Fibroblast of the aortic adventitia (primary cell): ENCODE measurements at places on chromosomes 5 and 9. TPM values are rescaled to one million over a fixed set of nuclear protein-coding genes. Genes with fewer than 3 reads are reported as not detected.

- no peak for DNase-seq
Observed at GRCh38 chr9:70551801-70552200, 137.3 kb upstream of the KLF9 start.

LEAP2 gene
- 0.18 and 0.74 TPM in 2 replicates for total RNA-seq

DNA sequence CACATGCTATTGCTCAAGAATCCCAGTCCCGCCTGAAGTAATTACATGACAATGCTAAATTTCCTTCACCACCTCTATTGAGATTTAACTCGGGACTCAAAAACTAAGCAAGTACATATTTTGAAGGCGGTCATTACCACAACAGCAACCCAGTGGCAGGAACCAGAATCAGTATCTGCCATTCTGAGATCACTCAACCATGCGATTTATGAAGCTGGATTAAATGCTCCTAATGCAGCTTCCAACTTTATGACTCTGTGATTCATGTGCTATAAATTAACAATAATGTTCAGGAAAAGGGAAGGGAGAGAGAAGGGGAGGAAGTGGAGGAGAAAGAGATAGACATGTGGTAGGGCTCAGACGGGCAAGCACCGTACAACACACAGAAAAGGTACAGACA is 194.7 kb downstream of the DNAH5 start:
- DNase-seq = no peak

BNC2 gene
- 48.7 and 53.3 TPM in 2 replicates for total RNA-seq

DNA sequence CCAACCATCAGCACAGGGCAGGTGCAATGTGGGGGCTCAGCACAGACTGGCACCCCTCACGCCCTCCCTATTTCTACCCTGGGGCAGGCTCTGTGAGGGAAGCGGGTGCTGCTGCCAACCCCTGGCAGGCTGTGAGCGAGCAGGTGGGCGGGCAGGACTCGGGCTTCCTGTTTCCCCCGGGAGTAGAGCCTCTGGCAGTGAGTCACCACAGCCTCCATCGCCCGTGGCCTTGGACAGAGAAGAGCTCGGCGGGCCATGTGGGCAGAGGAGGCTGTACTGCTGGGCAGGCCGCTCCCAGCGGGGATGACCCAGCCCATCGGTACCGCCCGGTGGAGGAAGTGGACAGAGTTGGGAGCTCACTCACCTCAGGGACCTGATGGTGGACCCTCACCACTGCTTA is 16.6 kb downstream of the KCNT1 start:
- no peak for DNase-seq

- peak; percentile 44 for DNase-seq
Observed at GRCh38 chr5:75510417-75510835, 1.0 kb downstream of the CERT1 start.

DNA sequence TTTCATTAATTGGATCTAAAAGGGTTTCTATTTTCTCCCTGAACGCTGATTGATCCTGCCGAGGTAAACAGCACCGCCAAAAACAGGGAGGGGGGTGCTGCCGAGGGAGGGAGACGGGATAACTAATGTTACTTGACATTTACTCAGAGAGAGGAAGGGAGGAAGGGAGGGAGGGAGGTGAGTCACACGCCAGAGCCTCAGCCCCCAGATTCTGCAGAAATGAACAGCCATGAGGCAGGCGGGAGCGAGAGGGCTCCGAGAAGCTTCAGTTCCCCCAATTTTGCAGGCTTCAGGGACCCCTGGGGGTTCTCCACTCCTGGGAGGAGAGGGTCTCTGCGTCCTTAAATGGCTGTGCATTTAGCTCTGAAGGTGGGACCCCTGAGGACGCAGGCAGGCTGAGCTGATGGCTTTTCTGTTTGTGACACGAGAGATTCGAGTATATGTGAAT is 59.1 kb upstream of the IER5L start:
- DNase-seq = peak; percentile 59

DNA sequence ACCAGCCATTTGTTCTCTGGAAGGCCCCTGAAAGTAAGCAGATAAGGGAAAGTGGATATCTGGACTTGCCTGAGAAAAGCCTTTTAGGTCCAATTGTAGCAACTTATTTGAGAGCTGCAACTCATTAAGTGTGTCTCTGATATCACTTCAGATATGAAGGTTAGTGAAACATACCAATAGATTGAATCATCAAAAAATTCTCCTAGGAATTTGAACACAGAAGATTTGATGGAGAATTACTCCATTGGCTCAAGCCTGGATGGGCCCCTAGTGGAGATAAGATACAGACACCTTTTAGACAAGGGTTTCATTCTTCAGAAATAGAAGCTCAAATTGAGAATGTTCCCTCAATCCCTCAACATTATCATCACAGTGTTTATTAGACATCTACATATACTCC is 356.7 kb downstream of the NDUFS4 start:
- peak; percentile 71 for DNase-seq

- peak; percentile 32 for DNase-seq
Observed at GRCh38 chr9:110427497-110428104, 89.9 kb upstream of the TXNDC8 start.

DNA sequence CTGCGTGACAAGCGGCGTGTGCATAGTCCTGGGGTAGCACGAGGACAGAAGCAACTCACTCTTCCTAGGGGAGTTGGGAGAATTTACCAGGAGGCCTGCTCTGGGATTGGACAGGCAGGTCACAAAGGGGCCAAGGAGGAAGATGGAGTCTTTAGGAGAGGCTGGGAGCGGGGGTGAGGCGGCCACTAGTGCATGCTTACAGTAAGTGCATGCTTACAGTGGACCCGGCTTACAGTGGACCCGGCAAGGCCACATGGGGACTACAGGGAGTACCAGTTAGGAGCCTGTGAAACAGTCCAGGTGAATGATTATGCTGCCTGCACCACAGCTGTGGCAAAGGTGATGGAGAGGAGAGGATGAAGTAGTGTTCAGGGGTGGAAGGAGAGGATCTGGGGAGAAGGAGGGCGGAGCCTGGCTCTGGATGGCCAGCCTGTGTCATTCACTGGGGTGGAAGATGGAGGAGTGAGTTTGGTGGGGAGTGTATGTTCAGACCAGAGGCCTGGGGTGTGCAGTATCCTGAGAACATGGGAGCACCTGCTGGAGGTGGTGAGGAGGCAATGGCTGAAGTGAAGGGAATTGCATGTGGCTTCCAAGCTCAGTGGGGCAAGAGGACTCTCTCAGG is 78.7 kb downstream of the CRB2 start:
- no peak for DNase-seq

GRCh38 chr5:54700986-54701578 is 183.5 kb downstream of the SNX18 start:
- peak; percentile 95 for DNase-seq

- peak; percentile 28 for DNase-seq
Observed at GRCh38 chr5:149271716-149272563, at the start of gene AFAP1L1. Gene AFAP1L1 (plus strand): TSS chr5:149271859. CDS start chr5:149271969, 110 bp downstream.

DNA sequence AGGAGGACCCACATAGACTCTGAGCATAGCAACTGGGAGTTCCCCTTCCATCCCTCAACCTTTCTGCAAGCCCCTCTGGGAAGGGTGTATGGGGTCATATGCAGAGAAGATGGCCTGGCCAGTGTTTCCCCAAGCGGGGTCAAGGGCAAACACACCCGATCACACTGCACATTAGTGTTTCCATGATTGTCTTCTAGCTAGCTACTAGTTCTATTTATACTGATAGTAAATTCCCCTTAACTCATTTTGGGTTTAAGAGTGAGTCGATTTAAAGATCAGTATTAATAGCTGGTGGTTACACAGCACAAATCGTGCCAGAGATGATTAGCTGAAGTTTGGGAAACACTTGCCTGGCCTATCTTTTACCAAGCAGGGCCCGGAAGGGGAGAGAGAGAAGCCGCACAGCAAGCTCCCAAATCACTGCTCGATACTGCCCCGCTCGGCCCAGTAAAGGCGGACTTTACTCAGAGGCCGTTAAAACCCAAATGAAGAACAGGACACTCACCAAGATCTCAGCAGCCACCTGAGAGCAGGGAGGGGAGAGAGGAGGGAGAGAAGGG is 29.4 kb upstream of the TNIP1 start:
- no peak for DNase-seq

DNA sequence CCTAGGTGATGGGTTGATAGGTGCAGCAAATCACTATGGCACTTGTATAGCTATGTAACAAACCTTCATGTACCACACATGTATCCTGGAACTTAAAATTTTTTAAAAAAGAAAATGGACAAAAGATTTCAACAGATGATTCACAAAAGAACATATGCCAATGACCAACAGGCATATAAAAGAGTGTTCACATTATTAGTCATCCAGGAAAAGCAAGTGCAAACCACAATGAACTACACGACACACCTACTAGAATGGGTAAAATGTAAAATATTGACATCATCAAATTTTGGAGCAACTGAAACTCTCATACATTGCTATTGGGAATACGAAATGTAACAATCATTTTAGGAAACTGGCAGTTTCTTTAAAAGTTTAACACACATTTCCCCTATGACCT is 109.9 kb downstream of the YIPF5 start:
- peak; percentile 18 for DNase-seq

- DNase-seq = no peak
Observed at GRCh38 chr5:23614422-23614821, 107.0 kb downstream of the PRDM9 start.

C5orf52 gene
- total RNA-seq = not detected in 2 replicates

ACER2 gene
- 1.3 and 2.4 TPM in 2 replicates for total RNA-seq

DNA sequence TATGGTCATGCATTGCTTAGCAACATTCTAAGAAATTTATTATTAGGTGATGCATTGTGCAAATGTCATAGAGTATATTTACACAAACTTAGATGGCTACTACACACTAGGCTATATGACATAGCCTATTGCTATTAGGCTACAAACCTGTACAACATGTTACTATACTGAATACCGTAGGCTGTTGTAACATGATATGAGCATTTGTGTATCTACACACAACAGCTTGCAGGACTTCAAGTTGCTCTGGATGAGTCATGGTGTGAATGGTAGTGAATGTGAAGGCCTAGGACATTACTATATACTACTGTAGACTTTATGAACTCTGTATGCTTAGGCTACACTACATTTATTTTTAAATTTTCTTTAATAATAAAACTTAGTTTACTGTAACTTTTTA is 107.2 kb upstream of the MAMDC2 start:
- no peak for DNase-seq

GRCh38 chr9:131258186-131258585 is 18.1 kb downstream of the FAM78A start:
- peak; percentile 32 for DNase-seq

DNA sequence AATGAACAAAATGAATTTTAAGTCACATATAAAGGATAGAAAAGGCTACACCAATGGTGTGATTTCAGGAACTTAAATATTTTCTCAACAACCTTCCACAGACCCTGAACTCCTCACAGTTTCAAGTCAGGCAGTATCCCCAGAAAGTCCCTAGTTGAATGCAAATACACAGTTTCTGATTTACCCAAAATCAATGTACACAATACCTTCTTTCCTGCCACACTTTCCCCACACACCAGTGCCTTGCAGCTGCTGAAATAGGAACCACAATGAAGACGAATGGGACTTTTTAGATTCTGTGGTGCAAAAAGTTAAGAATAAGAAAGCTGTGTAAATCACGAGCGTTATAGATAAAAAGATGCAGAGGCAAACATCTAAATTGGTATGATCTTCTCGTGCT is 552.4 kb upstream of the MEF2C start:
- DNase-seq = no peak

HK3 gene
- not detected in 2 replicates for total RNA-seq
